ENCODE measurements at places on chromosomes 2 and 18.

GRCh38 chr2:147487286-147487977 lies 357.4 kb upstream of the ACVR2A start:
- no peak for DNase-seq

- no peak for DNase-seq
Measured at GRCh38 chr18:50027996-50028395, 167.0 kb downstream of the MYO5B start.

GRCh38 chr2:53422979-53423378 lies 344.6 kb upstream of the CHAC2 start:
- DNase-seq: peak; percentile 1

DNA sequence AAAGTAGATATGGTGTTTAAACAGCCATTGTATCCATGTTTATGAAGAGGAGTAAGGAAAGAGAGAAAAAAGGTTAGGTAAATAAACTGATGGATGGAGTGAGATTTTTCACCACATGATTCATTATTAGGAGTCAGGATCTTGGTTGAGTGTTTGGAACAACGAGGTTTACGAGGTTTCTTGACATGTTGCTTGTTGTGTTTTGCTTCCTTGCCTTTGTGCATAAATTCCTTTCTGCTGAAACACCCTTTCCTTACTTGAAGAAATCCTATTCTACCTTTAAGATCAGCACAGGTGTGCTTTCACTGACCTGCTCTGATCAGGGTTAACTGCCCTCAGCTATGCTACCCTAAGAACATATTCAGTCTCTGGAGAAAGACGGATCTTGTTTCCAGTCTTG lies 66.6 kb downstream of the EFEMP1 start:
- DNase-seq: no peak

DNA sequence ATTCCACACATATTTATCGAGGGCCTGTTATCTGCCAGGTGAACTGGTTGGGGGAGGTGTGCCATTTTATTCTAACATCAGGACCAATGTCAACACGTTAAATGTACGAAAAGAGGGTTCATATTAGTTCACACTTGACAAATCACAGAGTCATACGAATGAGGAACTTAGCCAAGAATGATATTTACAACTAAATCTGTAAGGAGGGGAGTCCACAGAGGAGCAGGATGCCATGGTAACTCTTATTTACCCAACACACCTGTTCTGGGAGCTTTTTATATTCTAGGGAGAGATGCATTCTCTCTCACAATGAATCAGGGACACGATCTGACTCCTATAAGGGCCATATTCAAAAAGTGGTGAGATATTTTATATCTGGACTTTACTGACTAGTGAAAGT lies 144.1 kb downstream of the CDC42EP3 start:
- DNase-seq: no peak

DNA sequence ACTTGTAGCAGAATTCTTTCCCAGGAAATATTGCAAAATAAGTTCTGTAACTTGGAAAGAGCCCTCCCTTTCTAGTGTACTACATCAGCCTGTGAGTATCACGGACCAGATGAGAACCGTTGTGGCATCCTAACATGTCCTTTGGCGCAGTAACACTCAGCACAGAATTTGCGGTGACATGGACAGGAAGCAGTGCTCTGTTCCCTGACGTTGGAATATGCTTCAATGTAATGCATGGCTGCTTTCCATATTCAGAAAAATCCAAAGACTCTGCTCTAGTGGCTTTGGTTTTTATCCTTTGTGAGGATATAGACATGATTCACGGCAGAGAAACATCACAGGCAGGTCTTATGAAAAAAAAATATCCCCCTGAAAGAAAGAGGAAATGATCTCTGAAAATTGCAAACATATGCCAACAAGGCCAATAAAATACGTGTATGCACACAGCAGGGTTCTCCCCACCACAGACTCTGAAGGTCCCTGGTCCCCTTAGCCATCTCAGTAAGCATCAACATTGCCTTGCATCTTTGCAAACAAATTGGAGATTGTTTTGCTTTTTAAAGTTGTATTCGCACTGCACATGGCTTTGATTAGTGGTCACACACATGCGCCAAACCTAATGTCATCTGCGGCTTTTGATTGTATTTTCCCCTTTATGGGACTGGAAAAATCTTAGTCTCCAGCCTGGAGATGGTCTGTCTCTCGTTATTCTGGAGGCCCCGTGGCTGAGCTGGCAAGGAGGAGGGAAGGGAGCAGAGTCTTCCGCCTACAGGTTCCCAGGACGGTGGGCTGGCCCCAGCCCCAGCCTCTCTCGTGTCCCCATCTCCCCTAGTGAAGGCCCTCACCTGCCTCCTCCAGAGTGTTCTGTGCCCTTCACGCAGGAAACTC lies 122.9 kb downstream of the COPS8 start:
- peak; percentile 64 for DNase-seq

- peak; percentile 16 for DNase-seq
Measured at GRCh38 chr2:142571934-142572333, 305.5 kb upstream of the KYNU start.

- DNase-seq: no peak
Measured at GRCh38 chr2:130347220-130347925, 4.7 kb downstream of the IMP4 start.

- DNase-seq: no peak
Measured at GRCh38 chr2:103526757-103527156, 764.9 kb downstream of the TMEM182 start.

GRCh38 chr2:152464851-152465470 lies 130.0 kb downstream of the FMNL2 start:
- no peak for DNase-seq

- DNase-seq: peak; percentile 16
Measured at GRCh38 chr2:68466361-68466777, 725 bp downstream of the FBXO48 start.

DNA sequence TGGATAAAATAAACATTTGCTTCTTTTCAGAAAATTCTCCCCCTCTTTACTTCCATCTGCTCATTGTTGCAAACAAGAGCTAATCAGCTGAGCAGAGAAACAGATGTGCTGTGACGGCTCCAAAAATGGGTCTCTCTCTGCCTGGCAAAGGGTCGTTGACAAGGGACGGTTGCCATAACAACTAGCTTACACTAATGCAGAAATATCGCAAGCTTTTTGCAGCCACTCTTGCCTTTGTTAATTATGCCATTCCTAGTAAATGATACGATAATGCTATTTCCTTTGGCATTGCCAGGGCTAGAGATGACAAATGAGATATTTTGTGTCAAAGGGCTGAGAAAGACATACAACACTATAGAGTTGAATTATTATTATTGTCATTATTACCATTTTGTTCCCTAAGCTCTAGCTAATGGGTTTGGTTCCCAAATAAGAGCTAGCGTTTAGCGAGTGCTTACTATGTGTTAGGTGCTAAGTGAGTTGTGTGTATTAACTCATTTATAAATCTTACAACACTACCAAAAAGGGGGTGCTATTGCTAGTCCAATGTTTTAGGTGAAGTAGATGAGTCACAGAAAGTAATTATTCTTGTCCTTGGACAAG lies 46.8 kb downstream of the MYO3B start:
- DNase-seq: peak; percentile 77
